Left lung (tissue), 14 donors: ENCODE measurements at places on chromosomes 3 and 15. TPM values are rescaled to one million over a fixed set of nuclear protein-coding genes. Genes with fewer than 3 reads are reported as not detected.
A peak's percentile ranks its signal among the peaks of the same experiment; 100 is the strongest.

NDUFAF3 gene
- total RNA-seq = 92.2 TPM

- H3K36me3 ChIP-seq = no peaks in the 10 kb centered on the region
- no peak overlapping the region for H3K4me3 ChIP-seq
- no peaks in the 10 kb centered on the region for H3K27me3 ChIP-seq
- H3K4me1 ChIP-seq = no peaks in the 10 kb centered on the region
These were observed 76.0 kb upstream of the FAN1 start for GRCh38 chr15:30827625-30828303.

DNA sequence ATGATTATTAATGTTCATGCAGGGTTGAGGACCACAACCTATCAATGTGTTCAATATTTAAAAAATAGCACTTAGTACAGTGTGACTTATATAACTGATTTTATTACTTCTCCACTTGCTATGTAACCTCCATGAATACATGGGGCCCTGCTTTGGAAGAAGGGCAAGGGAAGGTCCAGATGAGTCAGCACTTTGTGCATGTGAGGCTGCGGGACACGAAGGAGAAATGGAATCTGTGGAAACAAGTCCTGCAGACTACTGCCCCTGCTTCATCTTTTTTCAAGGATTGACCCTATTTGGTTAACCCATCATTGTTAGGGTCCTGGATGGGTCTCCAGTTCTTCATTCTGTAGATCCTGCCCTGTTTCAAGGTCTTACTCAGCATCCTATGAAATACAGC lies 1.6 kb downstream of the NXPE3 start:
- peak overlapping the region; percentile 98 for H3K4me3 ChIP-seq
- no peaks in the 10 kb centered on the region for H3K27me3 ChIP-seq
- DNase-seq = no peak
- peaks cover 6% of the 10 kb centered on the region for H3K4me1 ChIP-seq
- no peak overlapping the region for H3K27ac ChIP-seq
- peaks cover 25% of the 10 kb centered on the region for H3K36me3 ChIP-seq

- H3K27me3 ChIP-seq = no peaks in the 10 kb centered on the region
- peaks cover 17% of the 10 kb centered on the region for H3K4me1 ChIP-seq
- H3K4me3 ChIP-seq = no peak overlapping the region
- no peaks in the 10 kb centered on the region for H3K36me3 ChIP-seq
These were observed 4.2 kb downstream of the PARP15 start for GRCh38 chr3:122581622-122582021.

GRCh38 chr3:107543666-107544065 lies 20.9 kb downstream of the BBX start:
- no peak overlapping the region for H3K4me3 ChIP-seq
- H3K27me3 ChIP-seq = no peaks in the 10 kb centered on the region
- no peak overlapping the region for H3K27ac ChIP-seq

- H3K4me1 ChIP-seq = no peaks in the 10 kb centered on the region
- H3K36me3 ChIP-seq = no peaks in the 10 kb centered on the region
- H3K27ac ChIP-seq = no peak overlapping the region
- no peak for DNase-seq
- H3K4me3 ChIP-seq = no peak overlapping the region
These were observed 94.0 kb upstream of the UMPS start for GRCh38 chr3:124636101-124636862.

- no peak for DNase-seq
- no peaks in the 10 kb centered on the region for H3K36me3 ChIP-seq
- peaks cover 38% of the 10 kb centered on the region for H3K4me1 ChIP-seq
- H3K4me3 ChIP-seq = no peak overlapping the region
- no peaks in the 10 kb centered on the region for H3K27me3 ChIP-seq
These were observed 46.1 kb downstream of the AMOTL2 start for GRCh38 chr3:134328147-134328591.

GRCh38 chr3:195416795-195417194 lies 26.0 kb downstream of the ACAP2 start:
- H3K36me3 ChIP-seq = no peaks in the 10 kb centered on the region
- DNase-seq = no peak
- no peaks in the 10 kb centered on the region for H3K27me3 ChIP-seq
- no peaks in the 10 kb centered on the region for H3K4me1 ChIP-seq
